ENCODE measurements at places on chromosomes 2 and 18. TPM values are rescaled to one million over a fixed set of nuclear protein-coding genes. Genes with fewer than 3 reads are reported as not detected.

The NBAS gene
- total RNA-seq, result 22.2 TPM

- peak; percentile 99 for DNase-seq
These were observed 6.0 kb upstream of the SLC35F6 start for GRCh38 chr2:26757873-26758789.

The ZAP70 gene
- total RNA-seq, result not detected

The CABYR gene
- 12.0 TPM for total RNA-seq

- no peak for DNase-seq
These were observed 39.0 kb upstream of the KLHL29 start for GRCh38 chr2:23346029-23346428.

The CELF4 gene
- not detected for total RNA-seq

GRCh38 chr2:174124181-174124580, 124.2 kb downstream of the OLA1 start:
- DNase-seq, result no peak

DNA sequence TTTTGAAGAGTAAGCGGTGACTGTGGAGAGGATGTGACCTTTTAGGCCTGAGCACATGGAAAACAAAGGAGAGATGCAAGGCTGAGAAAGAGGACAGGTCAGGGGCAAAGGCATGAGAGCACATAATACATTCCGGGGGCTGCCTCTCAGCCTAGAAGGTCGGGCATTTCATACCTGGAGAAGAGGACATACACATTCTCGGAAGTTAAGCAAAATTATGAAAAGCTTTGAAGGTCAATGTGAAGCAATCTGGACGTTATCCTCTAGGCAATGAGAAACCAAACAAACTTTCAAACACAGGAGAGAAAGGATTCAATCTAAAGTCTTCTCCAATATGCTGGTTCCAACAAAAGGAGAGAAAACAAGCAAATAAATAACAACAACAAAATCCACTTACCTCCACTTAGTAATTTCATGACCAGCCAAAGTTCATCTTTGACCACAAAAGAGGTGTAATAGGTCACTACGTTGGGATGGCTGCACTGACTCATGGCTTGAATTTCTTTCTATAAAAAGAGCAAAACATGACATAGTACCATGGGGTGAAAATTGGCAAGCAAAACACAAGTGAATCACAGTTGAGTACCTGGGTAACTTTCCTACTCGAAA, 80.4 kb downstream of the STK39 start:
- peak; percentile 87 for DNase-seq

DNA sequence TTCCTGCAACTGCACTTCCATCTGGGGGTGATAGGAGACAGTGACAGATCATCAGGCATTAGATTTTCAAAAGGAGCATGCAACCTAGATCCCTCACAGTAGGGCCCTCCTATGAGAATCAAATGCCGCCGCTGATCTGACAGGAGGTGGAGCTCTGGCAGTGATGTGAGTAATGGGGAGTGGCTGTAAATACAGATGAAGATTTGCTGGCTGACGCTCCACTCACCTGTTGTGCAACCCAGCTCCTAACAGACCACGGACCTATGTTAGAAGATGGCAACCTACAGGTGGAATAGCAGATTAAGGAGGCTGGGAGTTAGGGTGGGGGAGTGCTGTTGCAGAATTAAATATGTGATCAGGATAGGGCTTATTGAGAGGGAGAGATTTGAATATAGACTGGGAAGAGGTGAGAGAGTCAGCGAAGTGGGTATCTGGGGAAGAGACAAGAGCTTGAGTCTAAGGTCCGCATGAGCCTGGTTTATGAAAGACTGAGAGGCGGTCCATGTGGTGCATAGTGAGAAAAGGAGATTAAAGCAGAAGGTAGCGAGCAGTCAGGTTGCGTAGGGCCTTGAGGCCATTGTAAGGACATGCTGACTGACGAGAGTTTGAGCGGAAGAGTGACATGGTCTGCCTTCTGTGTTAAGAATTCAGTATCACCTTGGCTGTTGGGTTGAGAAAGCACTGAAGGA, 31.3 kb upstream of the TOGARAM2 start:
- no peak for DNase-seq

GRCh38 chr2:124027182-124027581, 2.1 kb downstream of the CNTNAP5 start:
- peak; percentile 63 for DNase-seq

DNA sequence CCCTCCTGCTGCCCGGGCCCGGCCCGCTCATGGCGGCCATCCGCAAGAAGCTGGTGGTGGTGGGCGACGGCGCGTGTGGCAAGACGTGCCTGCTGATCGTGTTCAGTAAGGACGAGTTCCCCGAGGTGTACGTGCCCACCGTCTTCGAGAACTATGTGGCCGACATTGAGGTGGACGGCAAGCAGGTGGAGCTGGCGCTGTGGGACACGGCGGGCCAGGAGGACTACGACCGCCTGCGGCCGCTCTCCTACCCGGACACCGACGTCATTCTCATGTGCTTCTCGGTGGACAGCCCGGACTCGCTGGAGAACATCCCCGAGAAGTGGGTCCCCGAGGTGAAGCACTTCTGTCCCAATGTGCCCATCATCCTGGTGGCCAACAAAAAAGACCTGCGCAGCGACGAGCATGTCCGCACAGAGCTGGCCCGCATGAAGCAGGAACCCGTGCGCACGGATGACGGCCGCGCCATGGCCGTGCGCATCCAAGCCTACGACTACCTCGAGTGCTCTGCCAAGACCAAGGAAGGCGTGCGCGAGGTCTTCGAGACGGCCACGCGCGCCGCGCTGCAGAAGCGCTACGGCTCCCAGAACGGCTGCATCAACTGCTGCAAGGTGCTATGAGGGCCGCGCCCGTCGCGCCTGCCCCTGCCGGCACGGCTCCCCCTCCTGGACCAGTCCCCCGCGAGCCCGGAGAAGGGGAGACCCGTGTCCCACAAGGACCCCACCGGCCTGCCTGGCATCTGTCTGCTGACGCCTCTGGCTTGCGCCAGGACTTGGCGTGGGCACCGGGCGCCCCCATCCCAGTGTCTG, 767 bp downstream of the RHOB start:
- peak; percentile 51 for DNase-seq

DNA sequence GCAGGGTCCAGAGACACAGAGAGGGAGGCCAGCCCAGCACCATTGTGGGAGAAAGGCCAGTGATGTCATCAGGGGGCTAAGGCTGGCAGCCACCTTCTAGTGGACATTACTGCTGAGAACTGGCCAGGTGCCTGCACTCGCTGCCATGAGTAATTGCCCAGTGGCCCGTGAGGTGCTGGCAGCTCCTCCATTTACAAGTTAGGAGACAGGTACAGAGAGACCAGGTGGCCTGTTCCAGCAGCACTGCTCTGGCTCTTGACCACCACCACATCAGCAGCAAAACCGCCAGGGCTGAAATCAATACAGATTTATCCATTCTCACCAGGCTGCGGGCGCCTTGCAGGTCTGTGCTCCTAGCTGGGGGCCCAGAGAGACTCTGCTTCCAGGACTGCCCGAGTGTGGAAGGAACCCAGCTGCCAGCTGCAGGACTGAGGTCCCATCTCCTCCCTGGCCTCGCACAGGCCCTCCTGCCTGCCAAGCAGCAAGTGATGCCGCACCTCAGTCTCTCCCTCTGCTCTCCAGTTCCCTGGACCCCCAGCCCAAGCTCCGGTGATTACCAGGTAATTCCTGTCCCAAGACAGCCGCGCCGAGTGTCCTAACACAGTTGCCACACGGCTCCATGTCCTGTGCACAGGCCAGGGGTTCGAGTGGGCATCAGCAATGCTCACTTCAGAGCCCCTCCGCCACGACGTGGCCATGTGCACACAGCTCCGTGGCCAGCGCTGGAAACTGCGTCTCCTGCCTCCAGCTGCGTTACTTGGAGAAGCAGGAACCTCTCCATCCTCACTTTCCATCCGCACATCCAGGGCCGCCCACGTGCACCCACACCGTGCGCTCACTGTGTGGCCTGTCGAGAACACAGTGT, 101.0 kb upstream of the CTDP1 start:
- DNase-seq, result no peak

- no peak for DNase-seq
These were observed 11.8 kb downstream of the PMAIP1 start for GRCh38 chr18:59911600-59911999.

GRCh38 chr2:96501471-96501874, 3.7 kb downstream of the NEURL3 start:
- DNase-seq, result no peak

DNA sequence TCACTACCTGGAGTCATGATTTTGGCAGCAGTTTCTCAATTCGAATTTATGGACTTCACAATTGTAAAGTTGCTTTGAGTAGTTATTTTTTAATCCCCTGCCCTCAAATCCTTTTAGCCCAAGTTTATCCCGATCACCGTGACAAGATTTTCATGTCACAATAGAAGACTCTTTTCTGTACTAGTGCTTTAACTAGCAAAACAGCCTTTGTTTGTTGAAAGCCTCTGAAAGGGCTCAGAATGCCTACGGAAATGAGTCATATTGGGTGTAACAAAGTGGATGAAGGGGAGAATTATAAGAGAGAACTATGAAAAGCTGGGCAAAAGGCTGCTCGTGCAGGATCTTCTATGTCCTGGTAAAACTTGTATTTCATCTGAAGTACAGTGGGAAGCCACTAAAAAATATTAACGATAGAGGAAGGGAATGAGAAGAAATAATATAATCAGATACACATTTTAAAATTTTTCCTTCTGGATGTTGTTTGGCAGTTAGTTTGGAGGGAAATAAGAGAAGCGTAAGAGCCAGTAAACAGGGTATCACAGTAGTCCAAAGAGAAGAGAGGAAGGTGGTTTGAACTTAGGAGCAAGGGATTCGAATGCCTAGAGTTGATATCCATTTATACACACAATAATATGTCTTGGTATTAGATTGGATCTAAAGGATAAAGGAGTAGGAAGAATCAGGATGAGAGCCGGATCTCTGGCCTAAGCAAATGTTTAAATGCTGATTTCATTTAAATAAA, 114.9 kb downstream of the GALNT13 start:
- no peak for DNase-seq

GRCh38 chr2:240637901-240638345, 12.6 kb downstream of the GPR35 start:
- DNase-seq, result no peak

GRCh38 chr2:46074501-46074900, 222.7 kb upstream of the EPAS1 start:
- peak; percentile 20 for DNase-seq

DNA sequence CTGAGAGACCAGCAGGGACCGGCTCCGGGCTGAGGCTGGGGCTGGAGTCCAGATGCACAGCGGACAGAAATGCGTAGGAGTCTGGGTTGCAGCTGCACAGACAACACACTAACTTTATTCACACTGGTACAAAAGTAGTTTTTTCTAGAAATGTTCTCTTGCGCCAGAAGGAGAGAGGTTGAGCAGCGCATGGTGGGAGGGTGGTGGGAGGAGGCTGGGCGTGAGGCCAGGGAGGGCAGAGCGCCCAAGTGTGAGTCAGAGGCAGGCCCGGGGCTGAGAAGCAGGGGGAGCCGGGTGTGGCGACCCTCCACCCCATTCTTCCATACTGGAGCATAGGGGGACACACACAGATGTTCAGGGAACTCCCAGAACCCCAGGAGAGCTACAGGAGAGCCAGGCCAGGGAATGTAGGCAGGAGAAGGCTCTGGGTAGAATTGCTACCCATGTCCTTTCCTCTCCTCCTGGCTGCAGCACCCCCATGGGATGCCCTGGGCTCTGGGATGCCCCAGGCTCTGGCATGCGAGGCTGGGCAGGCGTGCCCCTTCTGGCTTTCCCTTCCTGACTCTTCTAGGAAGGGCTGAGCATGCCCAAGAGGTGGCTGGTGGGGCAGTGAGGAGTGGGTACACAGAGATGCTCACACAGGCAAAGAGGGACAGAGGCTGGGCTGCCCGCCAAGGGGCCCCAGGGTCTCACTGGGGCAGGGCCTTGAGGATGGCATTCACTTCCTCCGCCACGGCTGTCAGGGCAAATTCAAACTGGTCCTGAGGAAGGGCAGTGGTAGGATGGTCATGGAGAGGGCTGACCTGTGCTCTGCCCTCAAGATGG, 10.6 kb downstream of the DNAJB2 start:
- DNase-seq, result peak; percentile 66

The MALL gene
- total RNA-seq, result 42.0 TPM

DNA sequence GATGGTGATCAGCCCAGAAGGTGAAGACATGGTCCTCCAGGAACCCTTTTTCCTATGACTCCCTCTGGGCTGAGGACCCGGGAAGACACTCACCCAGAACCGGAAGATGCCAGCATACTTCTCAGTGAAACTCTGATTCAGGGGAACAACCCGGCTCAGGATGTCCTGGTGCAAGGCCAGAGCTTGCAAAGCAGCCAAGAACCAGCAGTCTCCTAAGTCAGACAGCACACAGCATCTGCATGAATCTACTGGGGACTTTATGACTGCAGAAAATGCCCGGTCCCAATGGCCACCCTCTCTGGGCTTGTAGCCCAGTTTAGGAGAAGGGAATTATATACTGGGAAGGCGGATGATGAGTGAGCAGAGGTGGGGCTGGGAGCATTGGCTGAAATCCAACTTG, 15.3 kb downstream of the CAPN14 start:
- no peak for DNase-seq

GRCh38 chr2:165895974-165896373, 57.6 kb downstream of the TTC21B start:
- DNase-seq, result no peak

The SLC9A2 gene
- 0.05 TPM for total RNA-seq

The CYP1B1 gene
- 8.3 TPM for total RNA-seq

The CPO gene
- not detected for total RNA-seq

GRCh38 chr2:190637903-190638618, 10.8 kb upstream of the NAB1 start:
- DNase-seq, result no peak

GRCh38 chr2:147614471-147614870, 230.4 kb upstream of the ACVR2A start:
- no peak for DNase-seq

The SLC14A1 gene
- 4.6 TPM for total RNA-seq

DNA sequence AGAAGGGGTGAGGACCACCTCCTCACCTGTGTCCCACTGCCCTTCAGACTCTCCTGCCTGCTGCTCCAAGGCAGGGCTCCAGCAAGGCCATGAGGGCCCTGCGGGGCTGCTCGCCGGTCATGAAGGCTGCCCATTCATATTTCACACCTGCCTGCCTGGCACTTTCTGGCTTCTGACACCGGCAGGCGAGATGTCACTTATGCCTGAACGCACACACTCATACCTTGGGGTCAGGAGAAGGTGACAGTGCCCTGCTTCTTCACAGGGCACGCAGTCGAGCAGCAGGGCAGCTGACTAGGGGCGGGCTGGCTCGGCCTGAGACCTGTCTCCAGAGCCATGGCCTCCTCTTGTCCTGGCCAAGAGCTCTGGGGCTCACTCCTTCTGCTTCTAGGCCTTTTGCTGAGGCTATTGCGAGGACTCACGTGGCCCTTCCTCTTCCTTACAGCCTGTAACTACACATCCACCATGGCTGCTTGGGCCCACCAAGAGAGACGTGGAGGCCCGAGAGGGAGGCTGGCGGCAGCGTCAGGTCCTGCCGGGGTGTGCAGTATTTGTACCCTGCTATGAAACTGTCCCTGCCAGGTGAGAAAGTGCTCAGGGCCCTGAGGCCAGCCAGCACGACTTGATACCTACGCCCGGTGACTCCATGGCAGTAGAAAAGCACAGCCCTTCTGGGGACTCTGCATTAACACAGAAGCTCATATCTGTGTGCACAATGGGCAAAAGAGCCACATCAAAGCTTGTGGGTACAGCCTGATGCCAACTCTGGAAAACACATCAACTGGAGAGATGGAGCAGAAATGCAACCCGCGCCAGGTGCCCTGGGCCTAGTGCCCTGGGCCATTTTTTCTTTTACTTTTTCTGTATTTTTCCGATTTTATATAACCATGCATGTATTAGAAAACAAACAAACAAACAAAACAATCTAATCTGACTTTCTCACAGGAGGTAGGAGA, 30.6 kb downstream of the HS6ST1 start:
- DNase-seq, result no peak

Data from M059J (cell line).